ENCODE measurements at places on chromosomes 11 and 22.

DNA sequence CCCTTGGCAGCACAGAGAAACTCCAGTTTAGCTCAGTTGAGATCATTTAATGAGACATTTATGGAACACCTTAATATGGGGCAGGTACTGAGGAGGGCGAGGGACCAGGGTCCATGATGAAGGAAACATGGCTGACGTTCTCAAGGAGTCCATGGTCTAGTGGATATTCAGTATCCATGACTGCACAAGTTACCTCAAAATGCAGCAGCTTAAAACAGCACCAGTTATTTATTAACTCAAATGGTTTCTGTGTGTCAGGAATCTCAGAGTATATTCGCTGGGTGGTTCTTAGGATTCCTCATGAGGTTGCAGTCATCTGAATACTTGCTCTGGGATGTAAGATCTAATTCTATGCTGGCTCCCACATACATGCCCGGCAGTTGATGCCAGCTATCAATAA, 346.8 kb downstream of the LARGE1 start:
- no peak for DNase-seq

GRCh38 chr22:45235101-45235777, 5.5 kb downstream of the KIAA0930 start:
- DNase-seq, result no peak

DNA sequence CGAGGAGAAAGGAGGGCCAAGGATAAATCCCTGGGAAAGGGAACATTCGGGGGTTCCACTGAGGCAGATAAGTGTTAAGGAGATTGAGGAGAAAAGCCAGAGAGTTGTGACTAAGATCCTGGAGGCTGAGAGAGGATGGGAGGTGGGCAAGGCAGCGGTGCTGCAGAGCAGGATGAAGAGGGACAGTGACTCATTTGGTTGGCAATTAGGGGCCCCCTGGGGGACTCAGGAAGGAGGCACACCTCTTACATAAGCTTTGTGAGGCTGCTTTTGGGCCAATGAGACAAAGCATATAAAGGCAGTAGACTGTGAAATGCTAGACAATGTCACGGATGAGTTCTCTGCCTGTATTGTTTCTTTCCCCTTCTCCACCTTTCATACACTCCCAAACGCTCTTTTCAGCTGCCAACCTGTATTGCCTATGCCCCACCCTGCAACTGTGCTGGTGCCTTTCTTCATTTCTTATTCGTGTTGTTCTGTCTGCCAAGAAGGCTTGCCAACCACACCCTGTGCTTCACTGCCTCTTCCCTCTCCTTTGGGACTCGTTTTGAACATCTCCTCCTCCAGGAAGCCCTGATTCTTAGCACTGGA, 246.8 kb upstream of the KIRREL3 start:
- DNase-seq, result no peak

DNA sequence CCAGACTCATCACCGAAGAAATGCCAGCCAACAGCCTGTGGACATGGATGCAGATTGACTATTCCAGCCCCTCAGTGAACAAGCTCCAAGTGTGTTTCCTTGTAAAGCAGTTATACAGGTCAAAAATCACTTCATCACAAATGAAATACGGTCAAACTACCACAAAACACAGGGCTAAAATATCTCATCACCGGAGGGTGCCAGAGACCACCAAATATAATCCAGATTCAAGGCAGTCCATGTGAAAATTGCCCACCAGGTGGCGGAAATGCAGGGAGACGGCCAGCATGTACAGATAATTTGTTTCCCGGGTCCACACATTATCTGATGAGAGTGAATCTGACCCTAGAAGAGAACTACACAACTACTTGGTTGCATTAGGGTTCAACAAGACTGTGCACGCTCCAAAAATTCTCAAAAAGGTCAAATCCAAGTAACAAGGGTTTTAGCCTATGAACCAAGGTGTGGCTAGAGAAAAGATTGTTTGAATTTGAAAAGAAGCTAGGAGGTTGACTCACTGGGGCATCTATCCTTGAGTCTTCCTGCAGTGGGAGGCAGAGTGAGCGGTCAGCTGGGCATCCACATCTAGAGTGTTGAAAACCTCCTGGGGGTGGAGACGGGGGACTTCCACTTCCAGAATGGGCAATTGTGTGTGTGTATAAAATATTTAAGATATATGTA, 71.7 kb downstream of the IGLL5 start:
- DNase-seq, result peak; percentile 51

DNA sequence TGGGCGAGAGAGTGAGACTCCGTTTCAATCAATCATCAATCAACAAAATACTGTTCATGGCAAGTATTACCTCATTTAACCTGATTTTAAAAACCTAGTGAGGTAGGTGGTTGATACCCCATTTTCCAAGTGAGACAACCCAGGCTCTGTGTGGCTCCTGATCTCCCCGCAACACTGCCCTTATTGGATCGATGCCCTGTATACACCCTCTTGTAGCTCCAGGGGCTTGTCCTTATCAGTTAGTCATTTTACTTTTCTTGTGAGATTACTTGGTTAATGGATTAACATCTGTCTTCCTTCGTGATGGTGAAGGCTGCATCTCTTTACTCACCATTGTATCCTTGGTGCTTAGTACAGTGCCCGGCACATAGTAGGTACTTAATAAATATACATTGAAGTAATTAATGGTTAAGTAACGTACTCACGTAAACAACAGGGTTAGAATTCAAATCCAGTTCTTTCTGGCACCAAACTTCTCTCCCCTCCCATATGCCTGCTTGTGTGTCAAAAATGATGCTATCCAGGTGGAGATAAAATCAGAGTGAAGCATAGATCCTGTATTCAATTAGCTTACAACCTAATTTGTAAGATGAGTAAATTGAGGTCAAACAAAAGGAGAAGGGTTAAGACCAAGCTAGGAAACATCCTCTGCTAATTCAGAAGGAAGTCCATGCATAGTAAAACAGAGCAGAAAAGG, 1.8 kb upstream of the PRG2 start:
- DNase-seq, result no peak

GRCh38 chr11:104695065-104695463, 203.2 kb downstream of the CASP12 start:
- no peak for DNase-seq

- no peak for DNase-seq
These were observed 45.0 kb upstream of the APOA1 start for GRCh38 chr11:116882386-116882785.

DNA sequence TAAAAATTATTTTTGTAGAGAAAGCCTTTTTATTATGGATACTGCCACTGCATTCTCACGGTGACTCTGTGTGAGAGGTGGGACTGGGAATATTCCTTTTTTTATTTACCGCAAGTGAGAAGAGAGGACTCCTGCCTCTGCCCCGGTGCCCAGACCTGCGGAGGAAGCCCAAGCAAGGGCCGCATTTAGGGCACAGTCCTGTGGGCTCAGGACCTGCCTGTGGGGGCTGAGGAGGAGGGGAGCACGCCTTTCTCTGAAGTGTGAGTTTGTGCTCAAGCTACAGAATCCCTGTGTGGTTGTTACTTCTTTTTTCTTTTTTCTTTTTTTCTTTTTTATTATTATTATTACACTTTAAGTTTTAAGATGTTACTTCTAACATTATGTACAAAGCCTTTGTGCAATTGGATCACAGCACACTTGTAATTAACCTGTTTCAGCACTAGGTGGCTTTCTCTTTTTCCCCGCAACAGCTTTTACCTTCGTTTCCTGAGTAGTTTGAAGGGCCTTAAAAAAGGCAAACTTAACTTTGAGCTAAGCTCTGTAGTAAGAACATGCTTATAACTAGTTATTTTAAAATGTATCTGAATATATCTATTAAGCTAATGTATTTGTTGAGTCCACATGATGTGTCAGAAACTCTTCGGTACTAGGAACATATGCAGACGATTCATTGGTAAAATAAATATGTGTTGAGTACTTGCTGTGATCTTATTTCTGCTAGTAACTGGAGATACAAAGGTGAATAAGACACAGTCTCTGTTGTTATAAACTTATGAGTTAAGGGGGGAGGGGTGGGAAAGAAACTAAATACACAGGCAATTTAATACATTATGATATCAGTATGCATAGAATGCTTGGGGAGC, 18.3 kb downstream of the AMOTL1 start:
- DNase-seq, result no peak

DNA sequence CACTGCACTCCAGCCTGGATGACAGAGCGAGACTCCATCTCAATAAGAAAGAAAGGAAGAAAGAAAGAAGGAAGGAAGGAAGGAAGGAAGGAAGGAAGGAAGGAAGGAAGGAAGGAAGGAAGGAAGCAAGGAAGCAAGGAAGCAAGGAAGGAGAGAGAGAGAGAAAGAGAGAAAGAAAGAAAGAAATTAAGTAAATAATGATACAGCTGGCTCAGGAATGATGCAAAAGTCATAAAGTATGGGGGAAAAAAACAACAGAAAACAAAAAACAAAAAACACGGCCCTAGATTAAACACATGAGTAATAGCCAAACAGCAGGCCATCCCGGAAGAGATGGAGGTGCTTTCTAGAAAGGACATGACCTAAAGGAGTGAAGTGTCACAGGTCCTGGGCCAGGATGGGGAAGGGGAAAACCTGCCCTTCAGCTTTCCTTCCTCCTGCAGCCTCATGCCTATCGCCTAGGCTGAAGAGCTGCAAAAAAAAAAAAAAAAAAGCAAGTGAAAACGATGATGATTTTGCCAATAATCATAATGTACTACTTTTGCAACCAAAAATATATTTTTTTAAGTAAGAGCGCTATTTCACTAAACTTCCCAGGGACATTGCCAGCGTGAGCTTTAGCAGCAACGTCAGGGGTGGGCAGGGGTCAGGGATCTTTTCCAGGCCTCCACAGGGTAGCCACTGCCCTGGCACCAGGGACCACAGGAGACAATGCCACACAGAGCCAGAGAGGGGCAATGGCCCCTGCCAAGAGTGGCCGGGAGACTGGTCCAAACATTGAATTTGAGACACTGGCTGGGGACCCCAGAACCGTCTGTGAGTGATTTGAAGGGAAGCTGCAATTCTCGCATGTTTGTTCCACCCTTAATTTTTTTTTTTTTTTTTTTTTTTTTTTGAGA, 28.2 kb upstream of the TMPRSS4 start:
- DNase-seq, result no peak

GRCh38 chr11:42713753-42714152, 598.0 kb upstream of the API5 start:
- DNase-seq, result no peak

DNA sequence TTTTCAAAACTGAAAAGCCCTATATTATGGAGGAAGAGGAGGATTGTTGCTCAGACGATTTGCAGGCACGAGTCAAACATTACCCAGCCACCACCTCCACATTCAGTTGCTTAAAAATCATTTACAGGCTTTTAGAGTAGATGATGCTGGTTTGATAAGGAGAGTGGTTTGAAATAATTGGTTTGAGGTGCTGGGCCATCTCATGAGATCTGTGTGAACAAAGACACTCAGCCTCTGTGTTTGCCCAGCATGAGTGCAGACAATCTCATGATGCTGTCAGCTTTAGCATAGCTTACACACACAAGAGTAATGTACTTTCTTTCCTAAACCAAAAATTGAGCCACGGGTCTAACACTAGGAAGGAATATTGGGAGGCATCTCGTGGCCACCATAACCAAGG, 4.3 kb downstream of the SLC43A3 start:
- DNase-seq, result no peak

GRCh38 chr22:24429411-24430365, 2.3 kb downstream of the ADORA2A start:
- DNase-seq, result peak; percentile 10

DNA sequence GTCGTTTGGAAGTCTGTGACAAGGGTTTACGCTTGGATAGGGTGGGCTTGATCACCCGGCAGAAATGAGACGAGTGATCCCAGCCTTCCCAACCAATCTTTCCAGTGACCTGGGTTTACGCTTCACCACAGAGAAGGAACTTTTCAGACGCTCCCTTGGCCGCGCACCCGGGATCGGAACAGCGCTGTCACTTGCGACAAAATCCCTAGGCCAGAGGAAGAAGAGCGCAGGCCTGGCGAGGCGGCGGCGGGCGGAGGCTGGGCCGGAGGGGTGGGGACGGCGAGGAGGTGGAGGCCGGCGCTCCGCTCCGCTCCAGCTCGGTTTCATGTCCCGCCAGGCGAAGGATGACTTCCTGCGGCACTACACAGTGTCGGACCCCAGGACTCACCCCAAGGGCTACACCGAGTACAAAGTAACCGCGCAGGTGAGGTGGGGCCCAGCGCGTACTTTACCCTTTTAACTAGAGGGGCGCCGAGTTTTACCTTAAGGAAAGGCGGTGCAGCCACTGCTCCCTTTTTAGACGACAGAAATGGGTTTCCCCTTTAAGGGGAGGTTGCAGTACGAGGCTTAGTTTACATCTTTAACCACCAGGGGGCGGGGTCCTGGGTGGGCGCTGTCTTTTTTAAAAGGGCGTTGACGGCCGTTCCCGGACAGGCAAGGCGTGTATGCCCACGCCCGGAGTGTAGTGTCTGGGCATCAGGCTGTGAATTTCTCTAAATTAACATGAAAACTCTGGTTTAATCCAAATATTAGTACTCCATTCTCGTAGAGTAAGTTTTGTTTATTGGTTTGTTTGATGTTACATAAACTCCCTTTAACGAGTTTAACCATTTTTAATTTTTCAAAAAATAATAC, at the start of gene SNX15:
SNX15 (plus strand) TSS at position 227 of the 855 bp plus-strand sequence; CDS start at position 326, 99 bp downstream.
- DNase-seq, result peak; percentile 93

- no peak for DNase-seq
These were observed 113.6 kb upstream of the SEZ6L start for GRCh38 chr22:26055693-26056092.

- no peak for DNase-seq
These were observed 69.1 kb downstream of the SLC17A6 start for GRCh38 chr11:22407267-22407666.

DNA sequence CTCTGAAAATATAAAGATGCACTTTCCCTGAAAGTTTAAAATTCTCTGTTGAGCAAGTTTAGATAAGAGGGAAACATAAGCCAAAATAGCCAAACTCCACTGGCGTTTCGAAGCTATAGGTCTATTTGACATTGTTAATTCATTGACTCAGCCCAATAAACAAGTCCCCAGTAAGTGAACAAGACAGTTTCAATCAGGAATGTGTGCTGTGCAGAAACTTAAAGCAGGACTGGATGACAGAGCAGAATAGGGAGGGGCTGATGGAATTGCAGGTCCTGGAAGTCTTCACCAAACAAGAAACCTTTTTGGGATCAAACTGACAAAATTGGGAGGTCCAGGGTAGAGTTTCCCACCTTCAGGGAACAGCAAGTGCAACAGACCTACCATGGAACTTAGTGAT, 8.9 kb upstream of the KDM4E start:
- DNase-seq, result no peak

DNA sequence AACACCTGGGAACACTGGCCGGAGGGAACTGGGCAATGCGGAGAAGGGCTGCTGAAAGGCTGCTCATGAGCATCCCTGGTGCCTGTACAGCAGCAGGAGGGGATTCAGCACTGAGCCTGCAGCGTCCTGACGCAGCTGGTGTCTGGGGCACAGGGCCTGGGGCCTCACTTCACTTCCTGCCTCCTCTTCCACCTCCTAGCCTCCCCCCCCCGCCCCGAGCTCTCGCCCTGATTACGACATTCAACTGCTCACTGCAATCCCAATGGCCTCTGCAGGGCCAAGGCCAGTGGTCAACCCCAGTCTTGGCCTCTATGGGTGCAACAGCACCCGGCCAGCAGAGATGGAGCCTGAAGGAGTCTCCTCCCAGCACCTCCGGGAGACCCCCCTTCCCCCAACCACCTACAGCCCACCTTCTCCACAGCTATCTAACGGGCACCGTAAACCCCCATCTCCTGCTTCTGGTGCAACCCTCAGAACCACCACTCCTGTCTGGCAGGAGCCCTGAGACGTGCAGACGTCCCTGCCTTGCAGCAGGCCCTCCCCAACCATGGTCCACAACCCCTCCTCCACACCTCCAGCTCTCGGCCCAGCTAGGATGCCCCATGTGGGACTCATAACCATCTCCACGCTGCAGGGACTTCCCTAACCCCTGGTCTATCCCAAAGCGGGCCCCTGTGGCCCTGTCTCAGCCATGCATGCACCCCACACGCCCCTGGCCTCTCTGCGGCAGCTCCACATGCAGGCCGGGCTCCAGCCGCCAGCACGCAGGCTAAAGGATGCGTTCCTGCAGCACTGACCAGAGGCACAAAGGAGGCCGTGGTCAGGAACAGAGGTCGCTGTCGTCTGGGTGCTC, 38.2 kb downstream of the BRD1 start:
- peak; percentile 57 for DNase-seq

All from tibial artery (tissue), 4 donors.